Natural killer cell (primary cell): ENCODE measurements at places on chromosomes 7 and 10. TPM values are rescaled to one million over a fixed set of nuclear protein-coding genes. Genes with fewer than 3 reads are reported as not detected.

The ATG9B gene
- 4.5 TPM for total RNA-seq

The TRPV5 gene
- total RNA-seq: not detected

The DHTKD1 gene
- 17.3 TPM for total RNA-seq

GRCh38 chr10:78925800-78926319 lies 142.9 kb upstream of the ZMIZ1 start:
- H3K27me3 ChIP-seq: no peaks in the 10 kb centered on the region
- no peak overlapping the region for H3K27ac ChIP-seq
- H3K36me3 ChIP-seq: no peaks in the 10 kb centered on the region
- no peak overlapping the region for H3K4me3 ChIP-seq
- no peak for DNase-seq
- H3K4me1 ChIP-seq: no peaks in the 10 kb centered on the region

GRCh38 chr10:118423800-118424442 lies 81.8 kb upstream of the FAM204A start:
- DNase-seq: peak; percentile 73
- H3K27me3 ChIP-seq: peaks cover 2% of the 10 kb centered on the region
- H3K36me3 ChIP-seq: no peaks in the 10 kb centered on the region
- no peaks in the 10 kb centered on the region for H3K4me1 ChIP-seq
- no peak overlapping the region for H3K4me3 ChIP-seq

GRCh38 chr10:127694580-127695193 lies 42.3 kb upstream of the FOXI2 start:
- DNase-seq: peak; percentile 6
- no peaks in the 10 kb centered on the region for H3K36me3 ChIP-seq
- H3K4me1 ChIP-seq: no peaks in the 10 kb centered on the region
- no peaks in the 10 kb centered on the region for H3K27me3 ChIP-seq
- no peak overlapping the region for H3K27ac ChIP-seq

- no peak overlapping the region for H3K27ac ChIP-seq
- no peaks in the 10 kb centered on the region for H3K36me3 ChIP-seq
- H3K4me1 ChIP-seq: no peaks in the 10 kb centered on the region
- DNase-seq: no peak
- H3K27me3 ChIP-seq: no peaks in the 10 kb centered on the region
These were observed 32.5 kb downstream of the ANXA8 start for GRCh38 chr10:47451273-47451997.

GRCh38 chr10:63494951-63495350 lies 26.2 kb upstream of the REEP3 start:
- H3K4me3 ChIP-seq: no peak overlapping the region
- H3K36me3 ChIP-seq: no peaks in the 10 kb centered on the region
- H3K27me3 ChIP-seq: no peaks in the 10 kb centered on the region

DNA sequence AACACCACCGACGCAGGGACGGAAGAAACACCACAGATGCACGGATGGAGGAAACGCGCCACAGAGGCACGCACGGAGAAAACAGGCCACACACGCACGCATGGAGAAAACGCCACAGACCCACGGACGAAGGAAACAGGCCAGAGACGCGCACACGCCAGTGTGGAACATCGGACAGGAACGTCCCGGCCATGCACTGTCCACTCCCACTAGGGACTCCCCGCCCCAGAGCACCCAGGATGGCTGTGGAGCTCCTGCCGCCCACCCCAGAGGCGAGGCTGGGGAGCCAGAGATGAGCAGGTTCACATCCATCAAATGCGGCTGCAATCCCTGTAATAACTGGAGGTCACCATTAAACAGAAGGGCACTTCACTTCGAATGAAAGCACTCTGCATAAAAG lies 17.3 kb downstream of the DIP2C start:
- no peaks in the 10 kb centered on the region for H3K4me1 ChIP-seq
- H3K27me3 ChIP-seq: no peaks in the 10 kb centered on the region
- no peak overlapping the region for H3K4me3 ChIP-seq

DNA sequence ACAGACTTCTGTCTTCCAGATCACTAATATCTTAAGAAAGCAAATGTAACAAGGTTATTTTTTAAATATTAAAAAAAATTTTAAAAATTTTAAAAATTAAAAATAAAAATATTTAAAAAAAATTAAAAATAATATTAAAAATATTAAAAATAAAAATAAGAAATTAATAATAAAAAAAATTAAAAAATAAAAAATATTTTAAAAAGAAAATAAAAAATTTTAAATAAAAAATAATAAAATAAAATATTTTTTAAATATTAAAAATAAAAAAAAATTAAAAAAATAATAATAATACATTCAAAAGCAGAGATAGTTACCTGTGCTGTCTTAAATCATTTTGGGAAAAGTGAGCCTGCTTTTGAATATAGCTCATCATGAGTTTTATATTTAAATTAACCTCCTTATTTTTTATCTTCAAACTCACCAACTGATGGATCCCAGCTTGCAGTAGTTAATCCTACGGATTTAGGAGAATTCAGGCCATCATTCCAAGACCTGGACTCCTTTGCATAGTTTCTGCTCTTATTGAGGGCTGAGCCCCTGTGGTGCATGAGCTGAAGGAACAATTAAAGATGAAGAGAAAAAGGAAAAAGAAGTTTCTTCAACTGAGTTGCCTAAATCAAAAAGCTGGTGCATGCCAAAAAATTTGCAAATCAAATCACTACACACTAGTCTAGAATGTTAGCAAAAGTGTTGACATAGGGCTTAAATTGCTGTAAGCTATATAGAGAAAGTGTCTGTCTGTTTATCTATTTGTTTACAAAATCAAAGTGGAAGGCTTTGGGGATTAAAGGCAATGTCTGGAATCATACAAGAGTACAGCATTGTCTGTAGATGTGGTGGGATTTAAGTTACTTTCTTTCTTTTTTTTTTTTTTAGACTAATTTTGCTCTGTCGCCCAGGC lies 50.5 kb upstream of the ZNF438 start:
- H3K4me3 ChIP-seq: no peak overlapping the region
- no peaks in the 10 kb centered on the region for H3K27me3 ChIP-seq
- H3K4me1 ChIP-seq: peaks cover 5% of the 10 kb centered on the region

GRCh38 chr10:92574548-92575261 lies 812 bp upstream of the IDE start:
- no peaks in the 10 kb centered on the region for H3K27me3 ChIP-seq
- no peaks in the 10 kb centered on the region for H3K36me3 ChIP-seq
- peak; percentile 51 for DNase-seq
- peak overlapping the region; percentile 90 for H3K27ac ChIP-seq
- peaks cover 11% of the 10 kb centered on the region for H3K4me1 ChIP-seq

- no peaks in the 10 kb centered on the region for H3K27me3 ChIP-seq
- no peak overlapping the region for H3K27ac ChIP-seq
- no peaks in the 10 kb centered on the region for H3K4me1 ChIP-seq
- no peak overlapping the region for H3K4me3 ChIP-seq
- no peak for DNase-seq
- no peaks in the 10 kb centered on the region for H3K36me3 ChIP-seq
These were observed 60.7 kb downstream of the MINDY4 start for GRCh38 chr7:30831936-30832335.

DNA sequence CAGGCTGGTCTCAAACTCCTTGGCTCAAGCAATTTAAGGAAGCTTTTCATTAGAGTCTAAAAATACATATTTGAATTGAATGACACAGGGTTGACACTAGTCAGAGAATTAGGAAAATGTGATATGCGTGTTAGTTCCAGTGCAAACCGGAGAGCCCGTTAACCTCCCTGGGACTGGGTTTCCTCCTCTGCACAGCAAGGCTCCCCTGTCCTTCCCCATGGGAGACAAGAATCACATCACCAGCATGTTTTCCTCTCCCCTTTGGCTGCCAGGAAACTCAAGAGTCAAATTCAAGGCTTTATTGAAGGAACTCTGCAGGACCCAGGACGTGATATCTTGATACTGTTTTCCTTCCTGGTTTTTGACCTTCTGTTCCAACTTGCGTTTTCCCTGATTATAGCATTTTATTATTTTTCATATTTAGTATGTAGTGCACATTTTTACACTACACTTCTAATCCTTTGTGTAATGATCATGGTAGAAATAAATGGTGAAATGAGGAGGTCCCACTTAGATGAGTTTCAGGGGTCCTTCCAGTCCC lies 24.9 kb downstream of the GSTO2 start:
- H3K4me3 ChIP-seq: no peak overlapping the region
- no peaks in the 10 kb centered on the region for H3K36me3 ChIP-seq
- peaks cover 7% of the 10 kb centered on the region for H3K4me1 ChIP-seq
- DNase-seq: no peak
- H3K27me3 ChIP-seq: peaks cover 3% of the 10 kb centered on the region

- no peak overlapping the region for H3K27ac ChIP-seq
- H3K36me3 ChIP-seq: peaks cover 16% of the 10 kb centered on the region
- H3K4me1 ChIP-seq: no peaks in the 10 kb centered on the region
- no peaks in the 10 kb centered on the region for H3K27me3 ChIP-seq
These were observed 58.3 kb upstream of the GJD4 start for GRCh38 chr10:35546824-35547225.

DNA sequence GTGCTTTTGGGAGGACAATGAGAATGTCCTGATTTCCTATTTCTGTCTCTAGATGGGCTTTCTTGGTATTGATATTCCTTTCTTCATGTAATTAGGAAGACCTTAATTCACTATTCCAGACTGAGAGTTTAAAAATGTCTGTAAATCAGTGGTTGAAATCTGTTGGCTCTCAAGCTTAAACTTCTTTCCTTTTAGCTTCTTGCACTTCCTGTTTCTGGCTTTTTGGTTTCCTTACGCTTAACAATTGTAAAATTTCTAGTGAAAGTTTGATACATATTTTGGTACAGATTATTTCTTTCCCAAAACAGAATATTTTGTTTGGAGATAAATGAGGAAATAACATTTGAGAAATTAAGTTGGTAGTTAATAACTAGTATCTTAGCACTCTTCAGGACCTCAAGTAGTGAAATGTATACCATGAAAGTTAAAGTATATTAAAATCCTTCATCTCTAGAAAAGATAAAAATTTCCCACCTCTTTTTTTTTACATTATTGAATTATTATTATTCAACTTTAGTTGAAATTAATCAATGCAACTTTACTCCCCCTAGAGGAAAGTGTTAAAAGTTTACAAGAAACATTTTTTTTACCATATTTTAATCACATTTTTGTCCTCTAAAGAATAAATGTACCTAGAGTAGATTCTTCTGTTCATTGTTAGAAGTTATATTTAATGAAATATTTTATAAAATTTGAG lies 137.2 kb downstream of the PHTF2 start:
- no peak overlapping the region for H3K4me3 ChIP-seq
- no peak for DNase-seq
- H3K27ac ChIP-seq: no peak overlapping the region

- no peak for DNase-seq
- no peak overlapping the region for H3K27ac ChIP-seq
- no peaks in the 10 kb centered on the region for H3K36me3 ChIP-seq
- no peak overlapping the region for H3K4me3 ChIP-seq
These were observed 235.3 kb downstream of the INHBA start for GRCh38 chr7:41467596-41467995.

DNA sequence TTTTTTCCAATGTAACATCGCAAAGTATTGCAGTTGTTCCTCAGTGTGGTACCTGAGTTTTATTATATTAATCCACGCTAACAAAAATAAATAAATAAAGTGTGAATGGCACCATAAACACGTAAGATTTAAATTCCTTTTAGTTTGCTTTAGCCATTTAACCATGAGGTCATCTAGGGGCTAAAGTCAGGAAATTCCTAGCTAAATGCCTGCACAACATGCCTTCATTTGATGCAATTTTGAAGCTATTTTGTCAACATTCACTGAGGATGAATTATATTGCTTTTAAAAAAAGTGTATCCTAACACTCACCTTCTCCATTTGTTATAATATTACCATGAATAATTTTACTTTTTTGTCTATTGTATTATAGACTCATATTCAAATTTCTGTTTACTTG lies 714.4 kb downstream of the GATA3 start:
- no peak overlapping the region for H3K27ac ChIP-seq
- no peak overlapping the region for H3K4me3 ChIP-seq
- no peaks in the 10 kb centered on the region for H3K27me3 ChIP-seq
- no peaks in the 10 kb centered on the region for H3K36me3 ChIP-seq
- no peaks in the 10 kb centered on the region for H3K4me1 ChIP-seq
- DNase-seq: no peak

GRCh38 chr7:6430271-6430940 lies 17.3 kb downstream of the DAGLB start:
- no peak overlapping the region for H3K27ac ChIP-seq
- H3K4me3 ChIP-seq: no peak overlapping the region
- H3K4me1 ChIP-seq: peaks cover 11% of the 10 kb centered on the region

GRCh38 chr10:78953113-78953798 lies 115.5 kb upstream of the ZMIZ1 start:
- H3K27ac ChIP-seq: no peak overlapping the region
- H3K27me3 ChIP-seq: no peaks in the 10 kb centered on the region
- no peak for DNase-seq
- H3K4me1 ChIP-seq: peaks cover 6% of the 10 kb centered on the region

DNA sequence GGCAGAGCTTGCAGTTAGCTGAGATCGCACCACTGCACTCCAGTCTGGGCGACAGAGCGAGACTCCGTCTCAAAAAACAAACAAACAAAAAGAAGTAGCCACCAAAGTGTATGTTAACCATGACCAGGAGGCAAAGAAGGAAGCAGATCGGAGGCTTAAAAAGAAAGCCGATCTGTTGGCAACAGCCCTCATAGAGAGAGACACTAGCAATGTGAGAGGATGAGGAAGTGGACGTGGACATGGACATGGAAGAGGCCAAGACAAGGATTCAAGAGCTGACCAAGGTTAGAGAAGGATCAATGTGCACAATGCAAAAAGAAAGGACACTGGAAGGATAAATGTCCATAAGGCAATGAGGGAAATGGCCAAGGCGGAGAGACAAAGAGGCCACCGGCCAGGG lies 14.9 kb upstream of the ADCK2 start:
- H3K36me3 ChIP-seq: no peaks in the 10 kb centered on the region
- peaks cover 14% of the 10 kb centered on the region for H3K4me1 ChIP-seq
- no peak for DNase-seq
- H3K4me3 ChIP-seq: no peak overlapping the region

DNA sequence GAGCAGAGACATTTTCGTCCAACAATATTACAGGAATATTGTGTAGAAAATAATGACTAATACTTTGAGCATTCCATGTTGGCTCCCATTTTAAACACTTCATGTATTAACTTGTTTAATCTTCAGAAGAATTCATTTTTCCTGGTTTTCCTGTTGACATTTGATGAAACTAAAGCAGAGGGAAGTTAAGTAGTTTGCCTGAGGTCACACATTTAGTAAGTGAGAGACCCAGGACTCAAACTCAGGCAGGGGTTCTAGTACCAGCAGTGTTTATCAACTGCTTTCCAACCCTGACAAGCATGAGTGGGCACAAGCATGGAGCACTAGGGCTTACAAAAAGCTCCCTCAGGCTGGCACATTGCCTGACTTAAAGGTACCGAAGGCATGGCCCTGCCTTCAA lies 719.1 kb downstream of the AUTS2 start:
- DNase-seq: no peak
- H3K4me3 ChIP-seq: no peak overlapping the region
- no peak overlapping the region for H3K27ac ChIP-seq
- no peaks in the 10 kb centered on the region for H3K36me3 ChIP-seq
